Endothelial cell (in vitro differentiated cells): ENCODE measurements at places on chromosomes 12 and 14.

DNA sequence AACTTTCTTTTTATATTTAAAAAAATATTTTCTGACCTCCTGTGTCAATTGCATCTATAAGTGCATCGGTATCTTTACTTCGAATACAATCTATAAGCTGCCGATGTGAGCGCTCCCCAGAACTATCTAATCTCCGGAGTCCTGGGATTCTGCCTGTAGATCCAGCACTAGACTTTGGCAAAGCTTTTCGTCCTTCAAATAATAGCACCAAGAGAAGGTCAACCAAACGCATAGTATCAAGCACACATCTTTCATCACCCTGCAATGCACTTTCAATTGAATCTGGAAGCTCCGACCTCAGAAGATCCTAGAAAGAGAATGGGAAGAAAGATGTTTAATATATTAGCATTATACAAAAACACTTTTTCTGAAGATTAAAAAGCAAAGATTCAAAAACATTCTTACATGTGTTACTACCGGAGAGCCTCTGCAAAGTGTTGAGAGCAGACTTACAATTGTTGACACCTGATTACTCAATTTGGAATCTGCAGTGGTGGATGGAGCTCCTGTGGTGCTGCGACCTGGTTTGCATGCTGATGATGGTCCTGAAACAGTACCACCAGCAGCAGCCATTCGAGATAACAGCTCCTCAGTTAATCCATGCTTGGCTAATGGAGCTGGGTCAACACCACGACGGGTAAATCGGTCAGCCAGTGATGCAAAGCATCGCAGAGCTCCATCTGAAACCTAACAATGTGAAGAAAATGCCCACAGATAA, 34.3 kb downstream of the HECTD1 start:
- H3K27ac ChIP-seq: no peak overlapping the region
- no peak for DNase-seq
- H3K4me1 ChIP-seq: no peaks in the 10 kb centered on the region
- H3K27me3 ChIP-seq: no peaks in the 10 kb centered on the region
- peaks cover 24% of the 10 kb centered on the region for H3K36me3 ChIP-seq
- H3K4me3 ChIP-seq: no peak overlapping the region

- H3K27ac ChIP-seq: no peak overlapping the region
- no peaks in the 10 kb centered on the region for H3K36me3 ChIP-seq
- peaks cover 2% of the 10 kb centered on the region for H3K27me3 ChIP-seq
- no peak for DNase-seq
Measured at GRCh38 chr12:75846102-75846501, 185.5 kb downstream of the PHLDA1 start.

- no peak overlapping the region for H3K27ac ChIP-seq
- no peak overlapping the region for H3K4me3 ChIP-seq
- no peak for DNase-seq
- H3K36me3 ChIP-seq: no peaks in the 10 kb centered on the region
- no peaks in the 10 kb centered on the region for H3K27me3 ChIP-seq
Measured at GRCh38 chr12:22702690-22703089, 77.7 kb downstream of the ETNK1 start.

DNA sequence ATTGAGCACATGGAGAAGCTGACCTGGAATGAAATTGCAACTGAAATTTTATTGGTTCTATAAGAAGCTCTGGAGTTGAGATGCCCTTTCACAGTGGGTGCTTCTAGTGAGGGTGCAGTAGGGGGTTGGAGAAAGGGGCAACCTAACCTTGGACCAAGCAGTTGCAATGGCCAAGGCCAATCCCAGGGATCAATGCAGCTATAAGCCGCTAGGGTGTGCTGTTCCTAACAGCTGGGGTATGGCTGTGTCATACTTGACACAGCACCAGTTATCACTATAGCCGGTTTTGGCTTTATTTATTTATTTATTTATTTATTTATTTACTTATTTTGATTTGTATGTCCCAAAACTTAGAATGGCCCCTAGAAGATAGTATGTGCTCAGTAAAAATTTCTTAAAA, 505.9 kb downstream of the FLRT2 start:
- no peak overlapping the region for H3K27ac ChIP-seq
- no peaks in the 10 kb centered on the region for H3K4me1 ChIP-seq
- no peak overlapping the region for H3K4me3 ChIP-seq
- H3K27me3 ChIP-seq: no peaks in the 10 kb centered on the region

GRCh38 chr12:124645530-124646244, 78.3 kb upstream of the NCOR2 start:
- H3K4me1 ChIP-seq: no peaks in the 10 kb centered on the region
- H3K4me3 ChIP-seq: no peak overlapping the region
- peaks cover 8% of the 10 kb centered on the region for H3K27me3 ChIP-seq
- no peak overlapping the region for H3K27ac ChIP-seq
- H3K36me3 ChIP-seq: peaks cover 3% of the 10 kb centered on the region

GRCh38 chr14:103205541-103205906, 82.3 kb downstream of the TNFAIP2 start:
- H3K4me1 ChIP-seq: no peaks in the 10 kb centered on the region
- DNase-seq: no peak
- peaks cover 5% of the 10 kb centered on the region for H3K27me3 ChIP-seq

DNA sequence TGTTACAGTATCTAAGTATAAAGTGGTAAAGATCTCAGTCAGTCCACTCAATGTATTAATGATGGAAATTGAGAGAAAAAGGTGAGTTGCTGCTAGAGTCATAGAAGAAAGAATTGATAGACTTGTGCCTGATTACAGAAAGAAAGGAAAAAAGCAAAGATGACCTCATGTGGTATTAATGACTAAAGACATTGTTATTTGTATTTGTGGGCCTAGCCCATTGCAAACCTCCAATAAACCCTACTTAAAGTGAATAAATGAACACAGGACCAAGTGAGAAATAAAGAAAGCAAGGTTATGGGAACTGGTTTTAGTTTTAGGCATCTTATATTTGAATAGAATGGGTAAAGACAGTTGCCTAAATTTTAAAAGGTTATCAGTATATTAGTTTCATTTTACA, 105.5 kb downstream of the SYT1 start:
- DNase-seq: no peak
- no peaks in the 10 kb centered on the region for H3K36me3 ChIP-seq
- H3K27me3 ChIP-seq: no peaks in the 10 kb centered on the region
- H3K27ac ChIP-seq: no peak overlapping the region
- H3K4me1 ChIP-seq: no peaks in the 10 kb centered on the region
